ENCODE measurements at places on chromosomes 4 and X.

DNA sequence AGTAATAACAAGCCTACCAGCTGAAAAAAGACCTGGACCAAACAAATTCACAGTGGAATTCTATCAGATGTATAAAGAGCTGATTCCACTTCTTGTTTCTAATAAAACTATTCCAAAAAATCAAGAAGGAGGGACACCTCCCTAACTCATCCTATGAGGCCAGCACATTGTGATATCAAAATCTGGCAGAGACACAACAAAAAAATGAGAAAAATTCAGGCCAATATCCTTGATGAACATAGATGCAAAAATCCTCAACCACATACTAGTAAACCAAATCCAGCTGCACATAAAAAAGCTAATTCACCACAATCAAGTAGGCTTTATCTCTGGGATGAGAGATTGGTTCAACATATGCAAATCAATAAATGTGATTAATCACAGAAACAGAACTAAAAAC is 147.9 kb upstream of the NEIL3 start:
- no peak for DNase-seq

- no peak for DNase-seq
These were observed 82.9 kb downstream of the ANKRD50 start for GRCh38 chr4:124629681-124630080.

- no peak for DNase-seq
These were observed 138.9 kb upstream of the MID1 start for GRCh38 chrX:10759141-10759799.

DNA sequence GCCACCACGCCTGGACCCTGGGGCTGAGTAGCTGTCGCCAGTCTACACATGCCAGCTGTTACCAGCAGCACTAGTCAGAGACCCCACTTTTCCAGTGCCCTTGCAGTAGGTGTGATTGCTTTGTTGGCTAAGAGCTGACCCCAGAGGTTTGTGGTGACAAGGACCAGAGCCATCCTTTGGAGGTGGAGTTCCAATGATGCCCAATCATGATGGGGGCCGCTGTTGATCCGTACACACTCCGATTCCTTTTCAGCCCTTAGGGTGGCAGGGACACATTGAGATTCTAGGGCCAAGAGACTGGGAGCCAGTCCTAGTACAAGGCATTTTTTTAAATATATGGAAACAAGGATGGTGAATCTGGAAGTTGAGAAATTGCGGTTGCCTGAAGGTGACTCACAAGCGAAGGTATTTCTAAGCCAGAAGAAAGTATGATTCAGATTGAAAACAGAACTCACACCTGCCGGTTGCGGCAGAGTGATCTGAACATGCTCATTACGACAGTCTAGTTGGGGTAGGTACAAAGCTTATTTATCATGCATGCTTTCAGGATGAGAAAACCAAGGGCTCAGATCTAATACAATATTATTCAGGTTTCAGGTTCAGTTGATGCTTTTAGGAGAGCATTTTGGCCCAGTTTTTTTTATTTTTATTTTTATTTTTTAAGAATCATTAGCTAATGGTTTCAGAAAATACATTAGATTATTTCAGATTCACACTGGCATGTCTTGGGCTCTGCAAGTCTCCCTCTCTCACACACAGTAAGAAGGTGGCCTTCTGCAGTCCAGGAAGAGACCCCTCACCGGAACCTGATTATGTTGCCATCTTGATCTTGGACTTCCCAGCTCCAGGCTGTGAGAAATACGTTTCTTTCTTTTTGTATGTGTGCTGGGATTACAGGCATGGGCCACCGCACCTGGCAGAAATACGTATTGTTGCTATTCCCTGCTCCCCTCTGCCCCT is 43.4 kb downstream of the SHROOM2 start:
- DNase-seq: no peak

DNA sequence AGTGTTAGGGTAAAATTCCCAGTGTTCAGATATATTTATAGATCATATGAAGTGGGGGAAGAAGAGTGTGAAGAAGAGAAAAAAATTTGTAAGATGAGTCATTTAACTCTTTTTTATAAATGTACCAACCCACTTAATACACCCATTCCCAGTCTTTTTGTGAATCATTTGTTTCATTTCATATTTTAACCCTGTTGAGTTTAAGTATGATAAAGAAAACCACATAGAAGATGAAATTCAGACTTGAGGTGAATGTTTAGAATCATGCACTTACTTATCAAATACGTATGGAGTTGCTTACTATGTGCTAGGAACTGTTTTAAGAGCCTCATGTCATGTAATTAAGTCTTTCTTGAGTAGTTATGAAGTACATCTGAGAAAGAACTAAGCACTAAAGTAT is 56.6 kb upstream of the DAPP1 start:
- no peak for DNase-seq

DNA sequence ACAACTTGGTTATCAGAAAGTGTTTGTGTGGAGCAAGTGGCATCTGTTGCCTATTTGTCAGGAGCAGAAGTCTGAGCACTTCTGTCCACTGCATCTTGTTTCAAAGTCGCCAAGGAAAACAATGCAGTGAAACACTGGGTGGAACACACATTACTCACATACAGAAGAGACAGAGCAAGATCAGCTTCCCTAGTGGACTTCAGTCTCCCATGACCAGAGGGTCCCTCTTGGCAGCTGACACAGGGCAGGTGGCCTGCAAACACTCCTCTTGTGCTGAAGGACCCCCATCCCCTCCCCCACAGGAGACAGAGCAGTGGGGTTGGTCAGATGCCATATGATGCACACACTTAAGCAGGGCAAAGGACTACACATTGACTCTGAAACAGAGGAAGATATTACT is 3.6 kb upstream of the BBS12 start:
- DNase-seq: no peak

DNA sequence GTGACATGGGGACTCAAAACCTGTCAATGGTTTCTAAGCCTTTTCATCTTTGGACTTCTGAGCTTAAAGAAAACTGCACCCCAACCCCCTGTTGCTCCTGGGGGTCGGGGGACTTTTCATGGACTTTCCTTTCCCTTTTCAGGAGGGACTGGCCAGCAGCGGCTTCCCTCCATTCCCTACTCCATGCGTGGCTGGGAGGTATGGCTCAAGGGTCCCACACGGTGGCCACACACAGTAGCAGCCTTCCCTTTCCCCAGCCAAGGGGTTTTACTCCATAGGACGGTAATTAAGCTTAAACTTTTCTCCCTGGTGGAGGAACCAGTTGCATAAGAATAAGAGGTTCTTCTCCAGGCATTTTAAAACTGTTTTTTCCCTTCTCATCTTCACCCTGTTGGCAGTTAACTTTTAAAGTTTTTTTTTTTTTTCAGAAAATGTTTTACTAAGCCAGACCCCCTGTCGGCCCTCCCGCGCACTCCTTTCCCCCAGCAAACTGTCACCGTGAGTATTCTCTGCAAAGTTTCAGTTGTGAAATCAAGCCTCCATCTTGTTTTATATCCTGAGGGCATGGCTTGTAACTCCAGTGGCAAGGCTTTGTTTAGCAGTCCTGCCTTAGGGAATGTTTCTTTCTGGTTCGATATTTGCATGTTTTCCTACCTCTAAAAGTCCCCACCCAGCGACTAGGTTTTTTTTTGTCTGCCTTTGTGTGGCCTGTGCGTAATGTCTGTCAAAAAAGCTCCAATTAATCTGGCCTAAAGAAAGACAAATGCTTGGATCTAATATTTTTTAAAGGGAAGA is 325.7 kb downstream of the TLL1 start:
- no peak for DNase-seq

DNA sequence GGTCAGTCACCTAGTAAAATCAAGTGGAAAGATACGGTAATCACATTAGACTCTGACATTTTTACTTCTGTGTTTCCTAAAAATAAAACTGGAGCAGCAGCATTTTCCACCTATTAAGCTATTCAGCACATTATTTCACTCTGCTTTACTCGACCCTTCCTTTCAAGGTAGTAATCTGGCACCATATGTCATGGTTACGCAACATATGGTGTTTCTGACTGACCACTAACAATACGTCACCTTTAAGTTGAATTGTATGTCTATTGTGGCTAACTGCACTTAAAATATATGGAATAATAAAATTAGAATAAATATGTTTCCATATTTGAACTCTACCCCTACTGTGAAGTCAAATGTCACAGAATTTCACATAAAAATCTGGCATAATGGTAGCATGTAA is 168.8 kb downstream of the CDS1 start:
- no peak for DNase-seq

GRCh38 chrX:119325456-119325855 is 73.7 kb upstream of the SLC25A43 start:
- no peak for DNase-seq

DNA sequence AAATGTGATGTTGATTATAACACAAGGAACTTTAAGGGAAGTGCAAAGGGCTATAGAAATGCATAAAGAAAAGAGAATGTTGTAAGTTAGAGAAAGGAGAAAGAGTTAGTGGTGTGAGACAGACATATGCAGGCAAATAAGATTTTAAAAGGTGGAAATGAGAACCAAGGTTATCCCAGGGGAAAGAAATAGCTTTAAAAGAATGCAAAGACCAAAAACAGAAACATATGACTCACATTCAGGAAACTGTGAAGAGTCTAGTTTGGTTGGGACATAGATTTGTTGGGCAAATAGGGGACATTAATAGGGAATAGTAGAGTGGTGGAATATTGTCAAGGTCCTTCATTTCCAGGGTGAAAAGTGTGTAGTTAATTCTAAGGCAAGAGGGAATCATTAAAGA is 52.4 kb downstream of the MAPK10 start:
- no peak for DNase-seq

DNA sequence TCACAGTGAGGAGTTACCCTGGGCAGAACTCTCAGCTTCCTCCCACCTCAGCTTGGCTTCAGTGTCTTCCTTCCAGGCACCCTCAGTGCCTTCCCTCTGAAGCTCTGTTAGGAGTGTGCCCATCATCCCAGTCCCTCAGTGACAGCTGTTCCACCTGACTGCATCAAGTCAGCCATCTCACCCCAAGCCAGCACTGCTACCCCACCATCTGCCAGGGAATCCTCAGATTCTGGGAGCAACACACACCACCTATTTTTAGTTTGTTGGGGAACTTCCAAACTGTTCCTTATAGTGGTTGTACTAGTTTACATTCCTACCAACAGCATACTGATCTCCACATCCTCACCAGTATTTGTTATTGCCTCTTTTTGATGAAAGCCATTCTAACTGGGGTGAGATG is 182.9 kb downstream of the RELL1 start:
- DNase-seq: no peak

GRCh38 chr4:155757745-155758265 is 1.0 kb upstream of the GUCY1B1 start:
- DNase-seq: no peak

- no peak for DNase-seq
These were observed 78.5 kb downstream of the MID1IP1 start for GRCh38 chrX:38879631-38880220.

GRCh38 chrX:129609395-129609794 is 45.4 kb downstream of the APLN start:
- DNase-seq: no peak

- DNase-seq: no peak
These were observed 928 bp downstream of the GYG2 start for GRCh38 chrX:2829469-2830246.

DNA sequence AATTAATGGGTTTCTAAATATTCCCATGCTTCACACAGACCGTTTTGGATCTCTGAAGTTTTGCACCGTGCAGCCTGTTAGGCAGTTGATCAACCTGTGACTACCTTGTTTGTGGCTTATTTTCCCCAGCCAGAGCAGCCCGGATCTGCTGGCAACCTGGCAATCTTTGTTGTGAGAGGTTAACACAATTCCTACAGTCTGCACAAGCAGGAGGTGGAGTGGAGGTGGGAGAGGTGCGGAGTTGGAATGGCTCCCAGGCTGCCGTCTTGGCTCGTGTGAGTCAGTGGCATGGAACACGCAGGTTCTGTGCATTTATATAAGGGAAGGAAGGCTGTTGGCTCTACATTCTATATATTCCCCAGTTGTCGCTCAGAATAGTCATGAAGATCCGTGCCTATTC is 70.9 kb upstream of the STOX2 start:
- no peak for DNase-seq

DNA sequence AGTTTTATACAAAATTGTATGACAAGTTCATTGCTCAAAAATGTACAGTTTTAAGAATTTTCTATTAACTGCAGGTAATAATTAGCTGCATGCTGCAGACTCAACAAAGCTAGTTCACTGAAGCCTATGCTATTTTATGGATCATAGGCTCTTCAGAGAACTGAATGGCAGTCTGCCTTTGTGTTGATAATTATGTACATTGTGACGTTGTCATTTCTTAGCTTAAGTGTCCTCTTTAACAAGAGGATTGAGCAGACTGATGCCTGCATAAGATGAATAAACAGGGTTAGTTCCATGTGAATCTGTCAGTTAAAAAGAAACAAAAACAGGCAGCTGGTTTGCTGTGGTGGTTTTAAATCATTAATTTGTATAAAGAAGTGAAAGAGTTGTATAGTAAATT is 131.0 kb downstream of the TET2 start:
- no peak for DNase-seq

DNA sequence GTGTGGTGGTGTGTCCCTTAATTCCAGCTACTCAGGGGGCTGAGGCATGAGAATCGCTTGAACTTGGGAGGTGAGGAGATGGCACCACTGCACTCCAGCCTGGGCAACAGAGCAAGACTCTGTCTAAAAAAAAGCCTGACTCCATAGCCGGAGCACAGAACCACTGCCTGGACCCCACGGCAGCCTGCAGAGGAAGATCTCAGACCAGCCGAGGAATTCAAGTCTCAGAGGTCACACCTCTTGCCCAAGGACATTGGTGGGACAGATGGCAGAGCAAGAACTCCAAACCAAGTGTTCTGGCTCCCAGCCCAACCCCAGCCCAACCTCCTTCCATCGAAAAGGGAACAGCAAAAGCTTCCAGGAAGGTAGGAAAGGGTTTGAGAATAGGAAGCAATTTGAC is 70.8 kb downstream of the SMIM20 start:
- no peak for DNase-seq

- DNase-seq: no peak
These were observed 241.2 kb downstream of the PCDH10 start for GRCh38 chr4:133390198-133390855.

- DNase-seq: no peak
These were observed 991.3 kb upstream of the DIAPH2 start for GRCh38 chrX:95693365-95693764.

- DNase-seq: no peak
These were observed 218.0 kb upstream of the AMOT start for GRCh38 chrX:113058634-113059033.

- no peak for DNase-seq
These were observed 60.2 kb upstream of the GPC4 start for GRCh38 chrX:133475521-133475920.

DNA sequence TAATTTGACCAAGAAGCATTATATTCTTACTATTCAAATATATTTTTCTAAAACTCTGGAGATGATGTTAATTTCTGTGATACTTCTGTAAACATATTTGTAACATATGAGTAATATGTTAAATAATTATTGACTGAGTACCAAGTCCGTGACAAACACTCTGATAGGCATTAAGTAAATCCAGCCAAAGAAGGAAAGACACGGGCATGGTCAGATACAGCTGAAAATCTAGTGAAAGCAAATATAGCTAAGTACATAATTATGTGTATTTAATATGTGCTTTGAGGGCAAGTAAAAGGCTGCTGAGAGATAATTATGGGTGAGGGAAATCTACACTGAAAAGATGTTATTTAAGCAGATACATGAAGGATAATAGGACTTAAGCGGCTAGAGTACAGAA is 1263.6 kb upstream of the ADGRL3 start:
- DNase-seq: no peak
